ENCODE measurements at places on chromosomes 7 and 10.
A peak's percentile ranks its signal among the peaks of the same experiment; 100 is the strongest.

- no peak for DNase-seq
These were observed 22.0 kb downstream of the SLC18A2 start for GRCh38 chr10:117262903-117263293.

GRCh38 chr7:41917-42565 is 150.3 kb upstream of the FAM20C start:
- DNase-seq: no peak

- DNase-seq: peak; percentile 44
These were observed 22.2 kb upstream of the EXOC4 start for GRCh38 chr7:133230591-133231194.

DNA sequence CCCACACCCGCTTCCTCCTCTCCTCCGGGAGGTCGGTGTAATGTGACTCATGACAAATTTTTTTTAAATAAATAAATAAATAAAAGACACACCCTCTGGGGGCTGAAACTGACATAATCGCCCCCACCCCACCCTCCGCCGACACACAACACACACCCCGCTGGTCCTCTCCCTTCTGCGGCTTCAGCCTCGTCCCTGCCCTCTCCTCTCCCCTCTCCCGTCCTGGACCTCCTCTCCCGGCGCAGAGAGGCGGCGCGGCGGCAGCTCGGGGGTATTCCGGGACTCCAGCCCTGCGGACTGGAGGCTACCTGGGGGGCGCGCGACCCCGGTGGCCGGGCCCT is 686 bp downstream of the ABI1 start:
- DNase-seq: no peak

DNA sequence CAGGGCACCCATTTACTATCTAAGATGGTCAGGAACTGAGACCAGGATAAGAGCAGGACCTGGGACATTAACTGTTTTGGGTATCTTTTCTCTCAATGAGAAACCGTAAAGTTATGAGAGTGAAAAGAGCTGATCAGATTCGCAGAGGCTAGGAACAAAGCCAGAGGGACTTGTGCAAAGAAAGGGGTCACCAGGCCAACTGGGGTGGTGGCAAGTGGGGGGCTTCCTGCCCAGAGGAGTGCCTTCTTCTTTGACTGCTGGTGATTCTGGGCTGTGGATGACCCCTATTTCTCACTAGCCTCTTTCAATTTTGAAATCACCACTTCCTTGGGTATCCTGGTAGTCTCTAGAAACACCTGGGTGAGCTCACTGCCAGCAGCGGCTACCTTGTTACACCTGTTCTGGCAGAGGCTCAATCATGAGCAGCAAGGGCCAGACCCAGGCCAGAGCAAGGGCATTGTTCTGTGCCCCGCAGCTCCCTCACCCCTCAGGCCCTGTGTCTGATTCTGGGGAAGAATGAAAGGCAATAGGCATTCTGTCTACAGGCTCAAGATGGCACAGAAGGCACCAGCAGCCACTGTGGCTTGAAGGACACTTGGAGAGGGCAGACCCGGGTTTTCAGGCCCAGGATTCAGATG is 999 bp downstream of the SFTPD start:
- no peak for DNase-seq

GRCh38 chr7:143395187-143396149 is 13.2 kb downstream of the EPHA1 start:
- DNase-seq: peak; percentile 33

GRCh38 chr10:112803961-112804401 is 146.1 kb upstream of the TCF7L2 start:
- no peak for DNase-seq

GRCh38 chr7:89133357-89133756 is 337.8 kb upstream of the TEX47 start:
- DNase-seq: no peak

DNA sequence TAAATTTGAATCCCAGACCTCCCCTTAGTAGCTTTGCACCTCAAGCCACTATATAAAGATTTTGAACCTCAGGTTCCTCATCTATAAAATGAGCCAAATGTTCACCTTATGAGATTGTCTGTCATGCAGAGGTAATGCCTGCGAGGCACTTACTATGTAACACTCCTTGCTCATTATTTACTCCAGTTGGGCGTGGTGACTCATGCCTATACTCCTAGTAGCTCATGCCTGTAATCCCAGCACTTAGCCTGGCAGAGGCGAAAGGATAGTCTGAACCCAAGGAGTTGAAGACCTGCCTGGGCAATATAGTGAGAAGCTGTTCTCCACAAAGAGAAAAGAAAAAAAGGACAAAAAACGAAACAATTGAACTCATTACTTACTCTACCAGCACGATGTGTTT is 82.2 kb downstream of the MDFIC start:
- DNase-seq: no peak

DNA sequence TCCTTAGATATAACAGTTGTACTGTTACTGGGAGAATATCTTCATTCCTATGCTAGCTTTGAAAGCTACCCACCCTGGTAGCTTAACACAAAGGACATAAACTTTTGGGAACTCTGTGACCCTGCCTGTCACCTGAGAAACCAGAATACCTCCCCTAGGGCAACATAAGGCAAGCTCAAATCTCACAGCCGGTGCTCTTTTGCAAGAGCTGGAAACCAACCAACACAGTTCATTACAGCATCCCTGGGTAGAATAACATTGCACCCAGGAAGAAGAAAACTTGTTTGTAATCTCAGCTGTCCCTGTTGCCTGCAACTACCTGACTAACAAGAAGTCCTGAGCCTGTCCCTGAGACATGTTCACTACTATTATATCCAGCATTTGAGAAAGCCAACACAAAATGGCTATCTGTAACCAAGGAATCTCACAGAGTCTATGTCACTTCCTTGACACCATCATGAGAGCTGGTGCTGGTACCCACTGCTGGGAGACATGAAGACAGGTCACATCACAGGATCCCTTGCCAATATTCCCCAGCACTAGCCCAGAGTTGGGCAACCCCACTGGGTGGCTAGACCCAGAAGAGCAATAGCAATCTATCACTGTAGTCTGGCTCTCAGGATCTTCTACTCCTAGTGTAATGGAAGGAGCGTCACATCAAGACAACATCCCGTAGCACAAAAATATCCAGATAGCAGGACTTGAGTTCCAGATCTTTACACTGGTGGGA is 31.3 kb downstream of the AKR1C3 start:
- DNase-seq: no peak

- no peak for DNase-seq
These were observed 32.9 kb upstream of the EIF5AL1 start for GRCh38 chr10:79479283-79479909.

GRCh38 chr10:35340975-35341374 is 4.7 kb downstream of the CCNY start:
- DNase-seq: no peak

GRCh38 chr7:75993689-75994387 is 557 bp downstream of the TMEM120A start:
- DNase-seq: no peak

DNA sequence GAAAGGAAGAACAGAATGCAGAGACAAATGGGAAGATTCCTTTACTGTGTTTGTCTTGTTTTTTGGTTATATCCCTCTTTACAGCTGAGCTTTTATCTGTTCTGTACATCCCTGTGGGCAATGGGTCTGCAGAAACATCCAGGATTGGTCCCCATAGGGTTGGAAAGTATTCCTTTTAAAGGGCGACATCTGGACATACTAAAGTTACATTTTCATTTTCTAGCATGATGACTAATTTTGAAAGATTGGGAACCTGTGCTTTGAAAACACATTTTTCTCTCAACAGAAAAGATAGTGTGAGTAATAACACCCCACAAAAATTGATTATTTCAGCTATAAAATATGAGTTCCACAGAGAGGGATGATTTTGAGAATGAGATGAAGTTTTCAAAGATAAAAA is 435.8 kb downstream of the GPAM start:
- DNase-seq: no peak

DNA sequence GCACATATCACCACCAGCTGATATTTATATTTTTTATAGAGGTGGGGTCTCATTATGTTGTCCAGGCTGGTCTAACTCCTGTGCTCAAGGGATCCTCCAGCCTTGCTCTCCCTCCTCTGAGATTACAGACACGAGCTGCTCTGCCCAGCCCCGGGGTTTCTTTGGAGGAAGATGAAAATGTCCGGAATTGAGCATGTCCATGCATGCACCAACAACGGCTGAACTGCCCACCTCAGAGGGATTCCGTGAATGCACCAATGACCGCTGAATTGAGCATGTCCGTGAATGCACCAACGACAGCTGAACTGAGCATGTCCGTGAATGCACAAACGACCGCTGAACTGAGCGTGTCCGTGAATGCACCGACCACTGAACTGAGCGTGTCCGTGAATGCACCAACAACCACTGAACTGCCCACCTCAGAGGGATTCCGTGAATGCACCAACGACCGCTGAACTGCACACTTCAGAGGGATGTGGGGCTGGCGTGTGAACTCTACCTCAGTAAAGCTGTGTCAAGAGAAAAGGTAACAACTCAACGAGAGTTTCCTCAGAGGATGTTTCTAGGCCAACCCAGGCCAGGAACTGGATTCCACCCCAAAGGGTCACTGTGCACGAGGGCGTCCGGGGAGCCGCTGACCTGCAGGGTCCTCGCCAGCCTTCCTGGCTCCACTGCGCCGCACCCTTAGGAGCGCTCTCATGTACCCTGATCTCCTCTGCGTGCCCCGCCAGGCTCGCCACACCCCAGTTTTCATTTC is 34.9 kb upstream of the INPP5A start:
- no peak for DNase-seq

GRCh38 chr10:83083831-83084230 is 1055.5 kb upstream of the GHITM start:
- no peak for DNase-seq

GRCh38 chr7:108408296-108408991 is 47.8 kb downstream of the NRCAM start:
- DNase-seq: no peak

DNA sequence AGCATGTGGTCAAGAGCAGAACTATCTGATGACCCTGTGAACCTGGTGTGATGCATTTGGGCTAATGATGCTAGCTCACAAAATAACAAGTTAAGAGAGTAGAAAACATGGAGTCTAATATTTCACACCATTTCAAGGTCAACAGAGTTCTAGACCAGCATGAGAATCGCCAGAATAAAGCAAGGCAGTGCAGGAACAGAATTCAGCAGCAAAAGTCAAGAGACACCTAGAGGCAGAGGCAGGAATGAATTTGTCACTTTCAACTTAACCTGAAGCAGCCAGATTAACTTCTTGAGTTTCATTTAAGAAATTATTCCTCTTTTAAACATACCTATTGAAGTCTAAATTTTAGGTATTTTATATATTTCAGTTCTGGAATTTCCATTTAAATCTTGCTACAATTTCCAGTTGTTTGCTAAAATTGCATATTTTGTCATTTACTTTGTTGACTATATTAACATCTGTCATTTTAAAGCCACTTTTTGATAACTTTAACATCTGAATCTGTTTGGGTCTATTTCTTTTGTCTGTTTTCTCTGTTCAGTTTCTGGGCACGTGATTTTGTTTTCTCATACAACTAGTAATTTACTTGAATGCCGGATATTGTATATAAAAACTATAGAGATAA is 44.2 kb upstream of the PRSS58 start:
- peak; percentile 53 for DNase-seq

- no peak for DNase-seq
These were observed 160.3 kb upstream of the KLF14 start for GRCh38 chr7:130894146-130894908.
